Activated CD4-positive, alpha-beta T cell treated with anti-CD3 and anti-CD28 coated beads for 36 hours (primary cell): ENCODE measurements at places on chromosomes 2 and 18. TPM values are rescaled to one million over a fixed set of nuclear protein-coding genes. Genes with fewer than 3 reads are reported as not detected.

DNA sequence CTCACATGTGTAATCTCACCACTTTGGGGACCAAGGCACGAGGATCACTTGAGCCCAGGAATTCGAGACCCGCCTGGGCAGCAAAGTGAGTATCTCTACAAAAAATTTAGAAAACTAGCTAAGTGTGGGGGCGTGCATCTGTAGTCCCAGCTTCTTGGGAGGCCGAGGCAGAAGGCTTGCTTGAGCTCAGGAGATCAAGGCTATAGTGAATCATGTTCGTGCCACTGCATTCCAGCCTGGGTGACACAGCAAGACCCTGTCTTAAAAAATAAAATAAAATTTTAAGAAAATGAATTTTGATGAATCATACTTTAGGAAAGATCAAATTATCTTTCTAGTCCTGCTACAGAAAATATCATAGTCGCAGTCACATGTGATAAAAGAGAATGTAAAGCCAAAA is 46.9 kb downstream of the CABYR start:
- no peak for DNase-seq

DNA sequence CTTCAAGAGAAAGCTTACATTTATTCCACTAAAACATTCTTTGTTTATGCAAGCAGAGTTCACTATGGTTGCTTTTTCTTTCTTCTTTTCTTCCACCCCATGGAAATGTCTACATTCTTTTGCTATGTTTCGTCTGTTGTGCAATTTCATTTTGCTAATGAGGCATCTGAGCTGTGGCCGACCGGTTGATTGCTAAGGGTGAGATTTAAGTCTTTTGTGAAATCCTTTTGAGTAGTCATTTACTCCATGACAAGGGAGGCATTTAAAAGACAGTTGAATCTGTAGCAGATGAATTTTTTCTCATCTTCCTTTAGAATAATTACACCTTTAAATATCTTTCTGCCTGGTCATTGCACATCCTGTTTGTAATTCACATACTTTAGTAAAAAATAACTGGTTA is 324.1 kb upstream of the THUMPD2 start:
- DNase-seq, result no peak

DNA sequence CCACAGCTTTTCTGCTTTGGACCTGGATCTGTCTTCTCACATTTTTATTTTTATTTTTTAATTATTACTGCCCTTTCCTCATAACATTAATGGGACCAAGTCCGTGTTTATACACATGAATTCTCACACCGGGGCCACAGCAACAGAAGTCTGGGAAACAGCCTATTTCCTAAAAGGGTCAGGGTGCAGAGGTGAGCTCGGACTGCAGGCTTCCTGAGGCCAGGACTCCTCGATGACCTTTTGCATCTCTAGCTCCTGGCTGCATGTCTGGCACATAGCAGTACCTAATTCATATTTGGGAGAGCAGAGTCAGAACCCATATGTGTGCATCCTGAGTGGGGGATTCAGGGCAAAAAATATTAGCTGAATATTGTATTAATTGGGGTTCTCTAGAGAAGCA is 9.6 kb upstream of the RAB31 start:
- DNase-seq, result no peak

- peak; percentile 39 for DNase-seq
These were observed 10.5 kb upstream of the TMSB10 start for GRCh38 chr2:84894758-84895520.

Gene UPP2
- total RNA-seq, result not detected

GRCh38 chr2:215363461-215364156 is 51.8 kb downstream of the ATIC start:
- DNase-seq, result no peak

DNA sequence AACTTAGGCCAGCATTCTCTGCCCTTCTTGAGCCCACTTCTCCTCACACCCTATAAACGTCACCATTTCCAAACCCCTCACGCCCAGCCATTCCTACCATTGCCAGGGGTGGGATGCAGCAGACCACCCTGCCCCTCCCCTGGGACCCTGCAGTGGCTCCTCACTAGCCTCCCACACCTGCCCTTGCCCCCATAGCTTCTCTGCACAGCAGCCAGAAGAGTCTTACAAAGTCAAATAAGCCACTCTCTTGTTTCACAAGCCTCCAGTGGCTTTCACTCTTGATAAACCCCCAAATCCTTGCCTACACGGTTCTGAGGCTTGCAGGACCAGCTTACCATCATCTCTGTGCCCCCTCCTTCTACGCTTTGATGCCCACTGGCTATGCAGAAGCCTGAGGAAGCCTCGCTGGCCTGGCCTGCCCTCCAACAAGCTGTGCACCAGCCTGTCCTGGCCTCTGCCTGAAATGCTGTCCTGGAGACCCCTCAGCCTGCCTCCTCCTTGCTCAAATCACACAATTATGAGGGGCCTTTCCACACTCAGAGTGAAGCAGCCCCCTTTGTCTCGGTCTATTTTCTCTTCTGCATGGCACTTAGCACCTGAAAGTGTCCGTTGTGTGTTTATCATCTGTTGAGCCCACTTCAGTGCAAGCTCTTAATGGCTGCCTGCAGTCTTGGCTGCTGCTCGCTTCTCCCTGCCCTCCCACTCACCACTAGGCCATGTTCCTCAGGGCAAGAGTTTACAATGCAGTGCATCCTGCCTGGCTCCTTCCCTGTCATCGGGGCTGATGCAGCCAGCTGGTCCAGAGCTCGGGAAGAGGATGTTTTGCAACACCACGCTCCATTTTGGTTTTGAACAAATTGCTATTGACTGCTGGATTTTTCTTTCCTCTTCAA is 82.6 kb upstream of the RGPD5 start:
- no peak for DNase-seq

- DNase-seq, result no peak
These were observed 116.4 kb downstream of the TAF4B start for GRCh38 chr18:26342646-26343045.

Gene PXDN
- total RNA-seq, result 0.81 TPM

DNA sequence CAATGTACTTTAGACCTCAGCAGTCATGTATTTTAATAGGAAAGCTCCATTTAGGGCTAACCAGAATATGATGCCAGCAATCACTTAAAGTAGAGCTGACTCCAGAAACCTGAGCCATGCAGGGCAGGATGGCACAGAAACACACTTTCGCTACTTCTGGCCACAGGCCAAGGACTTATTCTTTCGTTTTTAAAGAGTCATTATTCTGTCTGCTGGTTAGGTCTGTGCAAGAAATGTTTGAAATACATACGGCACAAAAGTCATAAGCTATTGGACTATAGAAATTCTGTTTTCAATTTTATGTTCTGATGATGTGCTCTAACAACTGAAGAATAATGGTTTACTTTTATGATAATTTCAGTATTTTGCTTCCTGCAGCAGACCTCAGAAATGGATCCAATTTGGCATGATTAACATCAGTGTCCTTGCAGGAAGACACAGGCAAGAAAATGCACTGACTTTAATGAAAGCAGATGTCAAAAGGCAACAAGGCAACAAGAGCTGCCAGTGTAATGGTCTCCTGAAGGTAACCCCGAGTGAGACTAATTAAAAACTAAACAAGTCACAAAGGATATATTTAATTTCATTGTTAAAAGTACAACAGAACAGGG is 114.4 kb upstream of the CHRNA1 start:
- DNase-seq, result no peak

- DNase-seq, result no peak
These were observed 59.2 kb downstream of the ADI1 start for GRCh38 chr2:3460156-3460555.

DNA sequence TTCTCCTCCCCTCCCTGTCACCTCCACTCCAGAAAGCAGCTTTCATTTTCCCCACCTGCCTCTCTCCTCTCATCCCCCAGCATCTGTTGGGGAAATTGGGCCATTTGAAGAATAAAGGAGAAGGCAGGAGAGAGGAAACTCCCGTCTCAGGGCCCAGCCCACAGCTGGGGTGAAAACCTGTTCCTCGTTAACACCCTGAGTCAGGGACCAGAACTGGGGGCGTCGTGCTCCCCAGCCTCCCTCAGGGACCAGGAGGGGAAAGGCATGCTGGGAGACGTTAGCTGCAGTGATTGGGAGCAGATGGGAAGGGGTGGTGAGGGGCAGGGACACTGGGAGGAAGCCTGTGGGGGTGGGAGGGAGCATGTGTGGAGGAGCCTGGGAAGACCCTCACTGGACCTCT is 251.3 kb downstream of the DYSF start:
- no peak for DNase-seq

DNA sequence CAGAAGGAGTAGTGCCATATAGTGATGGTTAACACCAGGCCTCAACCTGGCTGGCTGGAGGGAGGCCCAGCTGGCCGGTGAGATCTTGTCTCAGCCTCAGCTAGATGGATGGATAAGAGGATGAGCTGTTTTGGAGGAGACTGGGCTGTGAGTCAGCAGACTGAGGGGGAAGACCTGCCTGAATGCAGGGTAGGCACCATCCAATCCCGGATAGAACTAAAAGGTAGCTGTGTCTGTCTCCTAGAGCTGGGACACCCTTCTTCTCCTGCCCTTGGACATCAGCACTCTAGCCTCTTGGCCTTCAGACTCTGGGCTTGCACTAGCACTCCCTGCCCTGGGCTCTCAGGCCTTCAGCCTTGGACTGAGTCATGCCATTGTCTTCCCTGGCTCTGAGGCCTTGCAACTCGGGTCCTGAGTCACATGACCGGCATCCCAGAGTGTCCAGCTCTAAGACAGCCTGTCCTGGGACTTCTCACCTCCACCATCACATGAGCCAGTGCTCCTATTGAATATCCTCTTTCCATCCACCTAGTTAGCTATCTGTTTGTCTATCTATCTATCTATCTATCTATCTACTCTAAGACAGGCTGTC is 131.3 kb downstream of the TPO start:
- no peak for DNase-seq
